ENCODE measurements at places on chromosomes 16 and 17. TPM values are rescaled to one million over a fixed set of nuclear protein-coding genes. Genes with fewer than 3 reads are reported as not detected.

GRCh38 chr17:45867702-45868101, 23.0 kb downstream of the SPPL2C start:
- peaks cover 13% of the 10 kb centered on the region for H3K4me1 ChIP-seq
- no peak for DNase-seq
- H3K27ac ChIP-seq: no peak overlapping the region

DNA sequence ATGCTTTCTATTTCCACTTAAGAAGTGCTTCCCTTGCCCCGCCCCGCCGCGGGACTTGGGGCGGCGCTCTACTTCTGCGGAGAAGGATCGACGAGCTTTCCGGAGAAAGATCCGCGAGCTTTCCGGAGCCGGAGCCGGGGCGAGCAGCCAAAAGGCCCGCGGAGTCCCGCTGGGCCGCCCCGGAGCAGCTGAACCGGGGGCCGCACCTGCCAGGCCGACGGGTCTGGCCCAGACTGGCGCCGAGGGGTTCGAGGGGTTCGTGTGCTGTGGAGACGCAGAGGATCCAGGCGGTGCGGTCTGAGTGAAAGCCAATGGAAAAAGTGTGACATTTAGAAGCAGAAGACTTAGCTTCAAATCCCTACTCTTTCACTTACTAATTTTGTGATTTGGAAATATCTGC, 50.8 kb downstream of the TBC1D26 start:
- peaks cover 4% of the 10 kb centered on the region for H3K36me3 ChIP-seq
- H3K4me1 ChIP-seq: peaks cover 3% of the 10 kb centered on the region
- DNase-seq: no peak
- peaks cover 39% of the 10 kb centered on the region for H3K27me3 ChIP-seq
- no peak overlapping the region for H3K4me3 ChIP-seq

DNA sequence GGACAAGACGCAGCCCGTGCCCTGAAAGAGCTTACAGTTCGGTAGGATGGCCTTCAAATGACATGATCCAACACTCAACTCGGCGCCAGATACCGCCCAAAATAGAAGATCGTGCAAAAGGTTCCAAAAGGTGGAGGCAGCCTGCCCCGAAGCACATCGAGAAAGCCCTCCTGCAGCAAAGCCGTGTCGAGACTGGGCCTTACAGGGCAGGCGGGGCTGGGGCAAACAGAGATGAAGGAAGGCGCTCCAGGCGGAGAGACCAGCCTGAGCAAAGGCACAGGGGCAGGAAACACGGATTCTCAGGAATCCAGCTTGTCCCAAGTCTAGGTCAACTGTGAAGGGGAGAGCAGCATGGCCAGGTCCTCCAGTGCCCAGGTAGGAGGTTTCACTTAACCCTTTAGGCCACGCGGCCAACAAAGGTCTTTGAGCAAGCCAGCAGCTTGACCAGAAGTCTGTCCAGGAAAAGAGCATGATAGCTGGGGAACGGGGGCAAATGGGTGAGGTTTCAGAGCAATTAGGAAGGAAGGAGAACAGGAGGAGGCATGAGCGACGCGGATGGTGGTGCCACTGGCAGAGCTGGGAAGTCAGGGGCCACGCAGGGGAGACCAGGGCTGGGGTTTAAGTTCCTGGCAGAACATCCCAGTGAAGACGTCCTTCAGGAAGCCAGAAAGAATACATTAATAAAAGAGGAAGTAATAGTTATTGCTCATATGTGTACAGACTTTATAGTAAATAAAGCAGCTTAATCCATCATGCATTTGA, 21.2 kb upstream of the EIF1 start:
- H3K4me3 ChIP-seq: peak overlapping the region; percentile 71
- no peak for DNase-seq
- peaks cover 54% of the 10 kb centered on the region for H3K4me1 ChIP-seq
- peaks cover 13% of the 10 kb centered on the region for H3K27me3 ChIP-seq

DNA sequence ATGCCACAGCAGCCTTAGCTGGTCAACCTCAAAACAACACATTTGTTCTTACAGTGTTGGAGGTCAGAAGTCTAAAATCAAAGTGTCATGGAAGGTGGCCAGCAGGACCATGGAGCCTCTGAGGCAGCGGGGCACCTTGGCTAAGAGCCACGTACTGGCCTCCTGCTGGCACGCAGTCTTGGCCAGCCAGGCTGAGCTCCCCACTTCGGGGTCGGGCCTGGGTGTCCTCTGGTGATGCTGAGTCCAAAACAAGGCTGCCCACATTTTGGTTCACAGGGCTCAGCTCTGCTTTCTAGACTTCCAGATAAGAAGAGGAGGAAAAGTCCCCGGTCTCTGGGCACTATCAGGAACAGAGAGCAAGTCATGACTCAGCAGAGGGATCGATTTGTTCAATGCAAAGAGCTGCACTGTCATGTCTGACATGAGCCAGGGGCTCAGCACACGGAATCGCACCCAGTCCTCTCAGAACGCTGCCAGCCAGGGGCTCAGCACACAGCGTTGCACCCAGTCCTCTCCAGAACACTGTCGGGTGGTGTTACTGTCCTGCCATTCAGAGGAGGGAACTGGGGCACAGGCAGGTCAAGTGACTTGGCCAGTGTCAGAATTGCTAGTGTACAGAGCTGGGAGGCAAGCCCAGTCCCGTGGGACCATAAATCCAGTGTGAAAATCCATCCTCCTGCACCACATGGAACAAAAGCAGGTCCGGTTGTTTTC, 2.5 kb downstream of the LGALS9 start:
- peaks cover 26% of the 10 kb centered on the region for H3K36me3 ChIP-seq
- H3K4me3 ChIP-seq: peak overlapping the region; percentile 93
- H3K4me1 ChIP-seq: peaks cover 59% of the 10 kb centered on the region
- DNase-seq: no peak

- peaks cover 23% of the 10 kb centered on the region for H3K36me3 ChIP-seq
- no peak for DNase-seq
- peaks cover 62% of the 10 kb centered on the region for H3K4me1 ChIP-seq
- no peaks in the 10 kb centered on the region for H3K27me3 ChIP-seq
- no peak overlapping the region for H3K4me3 ChIP-seq
Measured at GRCh38 chr17:1367351-1367745, 32.7 kb downstream of the YWHAE start.

The FSCN2 gene
- total RNA-seq: 0.56 TPM

GRCh38 chr16:78982096-78982744, 618.3 kb downstream of the MAF start:
- H3K36me3 ChIP-seq: no peaks in the 10 kb centered on the region
- no peaks in the 10 kb centered on the region for H3K27me3 ChIP-seq
- H3K4me1 ChIP-seq: no peaks in the 10 kb centered on the region
- no peak overlapping the region for H3K4me3 ChIP-seq

The RUNDC3A gene
- total RNA-seq: 0.18 TPM

The SLC9A5 gene
- 5.4 TPM for total RNA-seq

The PPY gene
- not detected for total RNA-seq

DNA sequence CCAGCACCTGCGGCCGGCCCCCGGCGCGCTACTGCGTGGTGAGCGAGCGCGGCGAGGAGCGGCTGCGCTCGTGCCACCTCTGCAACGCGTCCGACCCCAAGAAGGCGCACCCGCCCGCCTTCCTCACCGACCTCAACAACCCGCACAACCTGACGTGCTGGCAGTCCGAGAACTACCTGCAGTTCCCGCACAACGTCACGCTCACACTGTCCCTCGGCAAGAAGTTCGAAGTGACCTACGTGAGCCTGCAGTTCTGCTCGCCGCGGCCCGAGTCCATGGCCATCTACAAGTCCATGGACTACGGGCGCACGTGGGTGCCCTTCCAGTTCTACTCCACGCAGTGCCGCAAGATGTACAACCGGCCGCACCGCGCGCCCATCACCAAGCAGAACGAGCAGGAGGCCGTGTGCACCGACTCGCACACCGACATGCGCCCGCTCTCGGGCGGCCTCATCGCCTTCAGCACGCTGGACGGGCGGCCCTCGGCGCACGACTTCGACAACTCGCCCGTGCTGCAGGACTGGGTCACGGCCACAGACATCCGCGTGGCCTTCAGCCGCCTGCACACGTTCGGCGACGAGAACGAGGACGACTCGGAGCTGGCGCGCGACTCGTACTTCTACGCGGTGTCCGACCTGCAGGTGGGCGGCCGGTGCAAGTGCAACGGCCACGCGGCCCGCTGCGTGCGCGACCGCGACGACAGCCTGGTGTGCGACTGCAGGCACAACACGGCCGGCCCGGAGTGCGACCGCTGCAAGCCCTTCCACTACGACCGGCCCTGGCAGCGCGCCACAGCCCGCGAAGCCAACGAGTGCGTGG, 1.5 kb downstream of the NTN1 start:
- H3K27ac ChIP-seq: peak overlapping the region; percentile 68
- no peak for DNase-seq
- H3K27me3 ChIP-seq: peaks cover 69% of the 10 kb centered on the region
- peaks cover 7% of the 10 kb centered on the region for H3K4me1 ChIP-seq
- peak overlapping the region; percentile 68 for H3K4me3 ChIP-seq

The MED1 gene
- 53.2 TPM for total RNA-seq

DNA sequence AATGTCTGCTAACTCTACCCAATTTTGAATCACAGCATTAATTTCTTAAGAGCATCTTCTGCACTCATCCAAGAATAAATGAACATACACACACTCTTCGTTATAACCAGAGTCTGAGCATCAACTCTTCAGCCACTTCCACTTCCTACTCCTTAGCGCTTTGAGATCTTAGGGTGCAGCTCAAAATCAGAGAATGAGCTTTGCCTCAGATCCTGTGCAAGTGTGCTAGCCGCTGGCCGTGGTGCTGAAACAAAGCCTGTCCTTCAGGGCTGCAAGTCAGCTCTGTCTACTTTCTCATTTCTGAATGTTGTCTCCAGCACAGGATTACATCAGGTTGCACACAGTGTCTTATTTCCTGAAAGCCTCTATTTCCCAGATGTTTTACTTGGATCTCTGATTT, 165.4 kb downstream of the AIPL1 start:
- no peaks in the 10 kb centered on the region for H3K27me3 ChIP-seq
- no peak overlapping the region for H3K4me3 ChIP-seq
- no peaks in the 10 kb centered on the region for H3K36me3 ChIP-seq
- H3K27ac ChIP-seq: no peak overlapping the region
- H3K4me1 ChIP-seq: no peaks in the 10 kb centered on the region

GRCh38 chr16:66150698-66151482, 215.6 kb upstream of the CDH5 start:
- DNase-seq: no peak
- H3K4me3 ChIP-seq: no peak overlapping the region
- no peaks in the 10 kb centered on the region for H3K36me3 ChIP-seq

DNA sequence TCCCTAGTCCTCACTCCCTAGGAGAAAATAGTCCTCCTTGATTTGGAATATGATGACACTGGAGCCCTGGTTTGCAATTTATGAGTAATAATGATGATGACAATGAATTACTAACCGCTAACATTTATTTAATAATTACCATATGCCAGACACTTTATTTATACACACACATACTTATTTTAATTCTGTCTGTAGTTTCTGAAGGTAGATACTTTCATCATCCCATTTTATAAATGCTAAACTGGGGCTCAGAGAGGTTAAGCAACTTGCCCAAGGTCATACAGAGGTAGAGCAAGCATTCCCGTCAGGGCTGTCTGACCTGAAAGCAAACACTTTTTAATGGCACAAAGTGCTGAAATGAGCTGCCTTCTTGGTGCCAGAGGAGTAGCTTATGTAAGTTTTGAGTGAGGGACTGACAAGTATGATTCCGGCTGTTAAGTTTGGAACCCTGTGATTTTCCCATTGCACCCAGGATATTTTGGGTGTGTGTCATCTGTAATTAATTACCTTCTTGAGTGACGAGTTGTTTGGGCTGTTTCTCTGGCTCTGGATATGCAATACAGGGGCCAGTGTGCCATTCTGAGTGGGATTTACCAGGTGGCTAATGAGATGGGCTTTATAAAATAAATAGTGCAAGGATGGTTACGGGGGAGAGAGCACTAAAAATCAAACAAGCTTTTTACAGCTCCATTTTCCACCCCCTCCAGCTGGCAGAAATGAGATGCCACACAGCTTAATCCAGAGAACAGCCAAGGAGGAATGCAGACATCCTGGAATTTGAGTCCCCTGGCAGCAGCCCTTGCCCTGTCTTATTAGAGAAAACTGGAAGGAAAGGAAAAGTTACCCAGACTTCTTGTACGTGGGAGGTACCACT, 211.8 kb downstream of the SNX29 start:
- no peaks in the 10 kb centered on the region for H3K36me3 ChIP-seq
- H3K27me3 ChIP-seq: no peaks in the 10 kb centered on the region
- no peak overlapping the region for H3K4me3 ChIP-seq
- no peaks in the 10 kb centered on the region for H3K4me1 ChIP-seq
- H3K27ac ChIP-seq: no peak overlapping the region

GRCh38 chr17:82830249-82830661, 9.6 kb downstream of the ZNF750 start:
- no peak overlapping the region for H3K27ac ChIP-seq
- peaks cover 19% of the 10 kb centered on the region for H3K36me3 ChIP-seq
- no peak overlapping the region for H3K4me3 ChIP-seq
- no peaks in the 10 kb centered on the region for H3K27me3 ChIP-seq

The NPTX1 gene
- 8.0 TPM for total RNA-seq

- no peaks in the 10 kb centered on the region for H3K27me3 ChIP-seq
- no peak overlapping the region for H3K4me3 ChIP-seq
- peaks cover 2% of the 10 kb centered on the region for H3K4me1 ChIP-seq
- no peak for DNase-seq
- no peak overlapping the region for H3K27ac ChIP-seq
- H3K36me3 ChIP-seq: no peaks in the 10 kb centered on the region
Measured at GRCh38 chr16:53908731-53909130, 204.8 kb downstream of the FTO start.

DNA sequence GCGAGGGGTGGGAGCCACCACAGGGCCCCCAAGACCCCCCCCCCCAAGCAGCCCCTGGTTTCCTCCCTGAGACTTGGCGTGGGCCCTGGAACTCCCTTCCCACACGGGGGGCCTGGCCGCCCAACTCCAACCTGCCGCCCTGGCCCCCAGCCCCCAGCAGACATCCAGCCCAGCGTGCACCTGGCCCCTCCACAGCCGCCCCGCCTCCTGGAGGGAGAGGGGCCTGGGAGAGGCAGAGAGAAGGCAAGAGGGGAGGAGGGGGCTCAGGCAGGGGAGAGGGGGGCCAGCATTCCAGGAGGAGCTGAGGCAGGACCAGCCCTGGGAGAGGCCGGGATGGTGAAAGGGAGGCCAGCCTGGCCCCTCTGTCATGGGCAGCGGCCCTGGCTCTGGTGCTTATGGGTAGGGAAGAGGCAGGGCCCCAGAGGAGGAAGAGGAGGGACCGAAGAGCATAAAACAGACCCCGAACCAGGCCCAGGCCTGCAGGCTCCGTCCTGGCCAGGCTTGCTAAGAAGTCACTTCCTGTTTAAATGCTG, 16.7 kb downstream of the IL34 start:
- H3K36me3 ChIP-seq: no peaks in the 10 kb centered on the region
- no peak for DNase-seq
- no peak overlapping the region for H3K4me3 ChIP-seq
- H3K27ac ChIP-seq: no peak overlapping the region

- H3K27ac ChIP-seq: peak overlapping the region; percentile 98
- peak overlapping the region; percentile 90 for H3K4me3 ChIP-seq
- H3K36me3 ChIP-seq: no peaks in the 10 kb centered on the region
Measured at GRCh38 chr16:4253394-4254150, 11.7 kb upstream of the SRL start.
